GM12878 (cell line): ENCODE measurements at places on chromosomes 3 and 15. TPM values are rescaled to one million over a fixed set of nuclear protein-coding genes. Genes with fewer than 3 reads are reported as not detected.
A peak's percentile ranks its signal among the peaks of the same experiment; 100 is the strongest.

- DNase-seq = no peak
Measured at GRCh38 chr15:37053166-37053565, 47.2 kb downstream of the MEIS2 start.

DNA sequence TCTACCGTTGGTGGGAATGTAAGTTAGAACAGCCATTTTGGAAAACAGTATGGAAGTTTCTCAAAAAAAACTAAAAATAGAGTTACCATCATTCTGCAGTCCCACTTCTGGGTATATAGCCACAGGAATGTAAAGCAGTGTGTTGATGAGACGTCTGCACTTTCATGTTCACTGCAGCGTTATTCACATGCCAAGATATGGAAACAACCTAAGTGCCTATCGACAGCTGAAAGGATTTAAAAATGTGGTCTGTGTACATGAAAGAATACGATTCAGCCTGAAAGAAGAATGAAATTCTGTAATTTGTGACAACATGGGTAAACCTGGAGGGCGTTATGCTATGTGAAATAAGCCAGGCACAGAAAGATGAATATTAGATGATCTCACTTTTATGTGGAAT lies 157.7 kb downstream of the THSD4 start:
- DNase-seq = no peak

GRCh38 chr3:186997061-186997460 lies 66.7 kb downstream of the ST6GAL1 start:
- DNase-seq = no peak

GRCh38 chr15:79380755-79381497 lies 51.2 kb upstream of the MINAR1 start:
- DNase-seq = peak; percentile 15

DNA sequence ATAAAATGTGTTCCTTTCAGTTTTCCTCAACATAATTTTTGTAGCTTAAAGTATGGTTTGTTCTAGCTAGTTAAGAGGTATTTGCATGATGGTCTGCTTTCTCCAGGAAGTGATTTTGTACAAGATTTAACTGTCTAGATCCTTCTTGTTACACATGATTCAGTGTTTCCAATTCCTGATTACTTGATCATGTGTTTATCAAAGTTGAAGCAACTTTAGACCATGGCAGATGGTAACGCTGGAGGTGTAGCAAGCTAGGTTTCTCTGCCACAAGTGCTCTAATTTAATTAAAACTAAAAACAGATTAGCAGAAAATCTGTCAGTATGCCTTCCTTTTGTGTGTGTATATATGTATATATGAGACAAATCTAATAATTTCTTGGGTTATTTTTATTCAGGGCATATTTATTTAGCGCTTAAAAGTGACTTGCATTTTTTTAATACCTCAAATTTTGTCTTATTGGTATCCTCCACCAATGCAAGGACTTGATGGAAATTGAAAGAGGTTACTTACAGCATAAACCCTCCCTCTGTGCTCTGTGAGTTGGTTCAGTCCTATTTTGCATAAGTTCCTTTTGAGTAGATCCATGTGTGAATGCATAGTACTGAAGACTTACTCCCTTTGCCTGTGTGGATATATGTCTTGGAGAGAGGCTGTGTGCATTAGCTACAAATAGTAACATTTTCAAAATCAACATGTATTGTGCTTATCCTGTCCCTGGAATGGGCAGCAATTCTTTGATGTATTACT lies 157.3 kb upstream of the CGNL1 start:
- DNase-seq = no peak

RTP3 gene
- not detected in 2 replicates for polyA plus RNA-seq

GRM2 gene
- polyA plus RNA-seq = not detected in 2 replicates
